ENCODE measurements at places on chromosomes 7 and 10.

DNA sequence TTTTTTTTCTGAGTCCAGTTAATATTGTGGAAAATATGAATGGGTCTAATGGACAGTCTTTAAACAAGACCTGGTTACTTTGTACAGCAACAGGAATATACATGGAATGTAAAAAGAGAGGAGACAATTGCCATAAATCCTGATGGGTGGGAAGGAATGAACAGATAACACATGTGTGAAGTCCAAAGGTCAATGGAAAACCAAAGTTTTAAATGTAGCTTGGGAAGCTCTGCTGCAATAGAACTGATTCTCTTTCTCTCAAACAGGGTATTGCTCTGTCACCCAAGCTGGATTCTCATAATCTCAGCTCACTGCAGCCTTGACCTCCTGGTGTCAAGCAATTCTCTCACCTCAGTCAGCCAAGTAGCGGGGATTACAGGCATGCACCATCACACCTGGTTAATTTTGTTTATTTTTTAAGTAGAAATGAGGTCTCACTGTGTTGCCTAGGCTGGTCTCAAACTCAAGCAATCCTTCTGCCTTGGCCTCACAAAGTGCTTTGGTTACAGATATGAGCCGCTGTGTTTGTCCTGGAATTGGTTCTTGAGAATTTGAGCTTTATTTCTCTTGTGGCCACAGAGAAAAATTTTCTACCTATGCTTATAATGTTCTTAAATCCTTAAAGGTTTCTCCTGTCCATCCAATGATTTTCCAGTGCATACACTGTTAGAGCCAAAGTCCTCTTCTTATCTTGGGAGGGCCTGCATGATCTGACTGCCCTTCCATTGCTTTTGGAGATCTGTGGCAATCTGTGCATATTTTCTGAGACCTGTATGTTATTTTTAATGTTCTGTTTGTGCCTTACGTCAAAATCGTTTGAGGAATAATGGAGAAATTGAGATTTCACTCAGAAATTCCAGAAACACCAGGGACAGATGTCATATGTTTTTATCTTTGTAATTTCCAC is 30.7 kb upstream of the ZNF92 start:
- DNase-seq: no peak

DNA sequence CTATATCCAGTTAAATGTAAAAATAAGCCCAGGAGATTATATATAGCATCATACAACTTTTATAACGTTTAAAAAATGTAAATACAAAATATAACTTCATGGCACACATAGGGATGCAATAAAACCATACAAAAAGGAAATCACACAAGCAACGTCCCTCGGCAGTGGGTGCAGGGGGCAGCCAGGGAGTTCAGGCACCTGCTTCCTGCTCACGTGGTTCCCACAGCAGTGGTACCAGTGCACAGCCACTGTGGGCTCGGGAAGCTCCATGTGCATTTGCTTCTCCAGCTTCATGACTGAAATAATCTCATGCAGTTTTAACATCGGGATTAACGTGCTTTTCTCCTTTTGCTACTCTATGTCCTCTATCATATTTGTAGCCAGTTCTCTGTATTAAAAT is 255.5 kb upstream of the CXCL12 start:
- no peak for DNase-seq

- no peak for DNase-seq
These were observed 552.1 kb downstream of the PARD3 start for GRCh38 chr10:34262985-34263384.

DNA sequence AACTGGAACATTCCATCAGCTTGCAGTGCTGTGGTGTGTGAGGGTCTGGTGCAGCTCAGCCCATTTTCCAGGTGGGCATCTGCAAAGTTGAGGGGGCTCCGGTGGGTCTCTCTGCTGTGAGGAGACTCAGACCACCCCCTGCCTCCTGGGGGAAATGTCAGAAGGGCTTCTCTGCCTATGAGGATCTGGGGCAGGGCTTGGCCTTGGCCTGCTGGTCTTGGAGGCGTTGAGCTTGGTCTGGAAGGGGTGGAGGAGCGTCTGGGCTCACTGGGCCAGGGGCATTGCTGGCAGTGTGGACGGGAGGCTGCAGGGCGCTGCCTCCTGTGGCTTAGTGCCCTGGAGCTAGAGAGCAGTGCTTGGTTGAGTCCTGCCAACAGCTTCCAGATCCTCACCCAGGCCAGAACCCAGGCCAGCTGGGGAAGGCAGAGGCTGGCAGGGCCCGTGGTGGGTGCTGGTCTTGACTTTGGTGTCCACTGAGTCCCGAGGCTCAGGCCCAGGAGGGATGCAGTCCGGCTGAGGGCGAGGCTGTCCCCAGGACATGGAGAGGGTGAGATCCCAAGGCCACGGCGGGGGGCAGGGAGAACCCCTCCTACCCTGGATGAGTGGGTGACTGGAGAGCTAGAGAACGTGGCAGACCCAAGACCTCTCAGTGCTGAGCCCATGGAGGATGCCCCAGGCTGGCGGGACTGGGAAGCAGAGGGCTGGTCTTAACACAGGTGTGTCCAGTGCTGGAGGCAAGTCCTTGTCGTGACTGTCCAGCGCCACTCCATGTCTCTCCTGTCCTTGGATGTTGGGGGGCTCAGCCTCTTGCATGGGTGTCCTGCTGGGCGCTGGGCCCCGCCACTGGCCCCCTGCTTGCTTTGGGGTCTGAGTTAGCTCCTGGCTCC is 2.8 kb downstream of the SPRN start:
- no peak for DNase-seq

GRCh38 chr7:35253710-35254495 is at the start of gene TBX20:
TBX20 (minus strand) TSS chr7:35254100; CDS start chr7:35253620, 480 bp downstream.
- no peak for DNase-seq

- DNase-seq: no peak
These were observed 172.5 kb upstream of the SVIL start for GRCh38 chr10:29807163-29807806.

GRCh38 chr7:37342176-37342687 is 106.4 kb downstream of the ELMO1 start:
- DNase-seq: no peak

DNA sequence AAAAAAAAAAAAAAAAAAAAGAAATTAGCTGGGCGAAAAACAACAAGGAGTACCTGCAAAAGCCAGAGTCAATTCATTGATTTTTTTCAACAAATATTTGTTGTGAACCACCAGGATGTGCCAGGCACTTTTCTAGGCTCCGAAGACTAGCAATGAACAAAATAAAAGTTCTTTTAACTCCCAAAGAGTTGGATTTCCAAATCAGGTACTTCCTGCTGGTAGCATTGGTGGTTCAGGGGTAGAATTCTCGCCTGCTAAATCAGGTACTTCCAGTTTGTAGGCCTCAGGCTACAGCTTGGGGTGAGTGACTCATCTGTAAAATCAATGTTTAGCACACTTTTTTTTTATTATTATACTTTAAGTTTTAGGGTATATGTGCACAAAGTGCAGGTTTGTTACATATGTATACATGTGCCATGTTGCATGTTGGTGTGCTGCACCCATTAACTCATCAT is 10.9 kb downstream of the PPA1 start:
- DNase-seq: no peak

GRCh38 chr10:127310923-127311322 is 114.5 kb upstream of the INSYN2A start:
- no peak for DNase-seq
